Neural cell (in vitro differentiated cells): ENCODE measurements at places on chromosomes 1 and 21. TPM values are rescaled to one million over a fixed set of nuclear protein-coding genes. Genes with fewer than 3 reads are reported as not detected.

Gene LCE6A
- not detected in 2 replicates for polyA plus RNA-seq

Gene NBPF6
- polyA plus RNA-seq = not detected in 2 replicates

Gene LCE1F
- polyA plus RNA-seq = not detected in 2 replicates

Gene GJB3
- not detected in 2 replicates for polyA plus RNA-seq

Gene TPTE
- polyA plus RNA-seq = 0.24 TPM in 1 of 2 replicates, not detected in the other

Gene VWA1
- polyA plus RNA-seq = 0.88 and 1.4 TPM in 2 replicates

Gene NUF2
- 2.2 and 2.8 TPM in 2 replicates for polyA plus RNA-seq

Gene FAM151A
- not detected in 2 replicates for polyA plus RNA-seq

Gene FAM43B
- polyA plus RNA-seq = 0.52 and 1.3 TPM in 2 replicates

Gene C1orf185
- not detected in 2 replicates for polyA plus RNA-seq

Gene CD1B
- polyA plus RNA-seq = not detected in 2 replicates

Gene SPRR4
- polyA plus RNA-seq = not detected in 2 replicates

Gene LDLRAD2
- not detected in 2 replicates for polyA plus RNA-seq

Gene LCE1A
- not detected in 2 replicates for polyA plus RNA-seq

Gene SSBP3
- polyA plus RNA-seq = 77.4 and 97.8 TPM in 2 replicates

Gene FAM163A
- 0.14 and 0.21 TPM in 2 replicates for polyA plus RNA-seq

Gene CFAP74
- 0.22 TPM in 1 of 2 replicates, not detected in the other for polyA plus RNA-seq

Gene TNFRSF18
- not detected in 2 replicates for polyA plus RNA-seq

Gene LIPI
- polyA plus RNA-seq = not detected in 2 replicates

Gene DCLRE1B
- polyA plus RNA-seq = 7.3 and 8.7 TPM in 2 replicates

Gene MRAP
- not detected in 2 replicates for polyA plus RNA-seq

Gene S100A14
- polyA plus RNA-seq = not detected in 2 replicates

Gene NFIA
- polyA plus RNA-seq = 0.47 TPM in 1 of 2 replicates, not detected in the other

Gene NTMT2
- polyA plus RNA-seq = 0.27 and 0.44 TPM in 2 replicates

Gene TNFSF4
- 0.98 and 1.0 TPM in 2 replicates for polyA plus RNA-seq

Gene BTBD8
- 36.6 and 38.6 TPM in 2 replicates for polyA plus RNA-seq

Gene CATSPERE
- 5.6 and 6.7 TPM in 2 replicates for polyA plus RNA-seq

Gene SPOCD1
- not detected in 2 replicates for polyA plus RNA-seq

Gene A3GALT2
- 0.35 TPM in 1 of 2 replicates, not detected in the other for polyA plus RNA-seq

Gene GFI1
- polyA plus RNA-seq = not detected in 2 replicates

Gene EFNA1
- 0.50 TPM in 1 of 2 replicates, not detected in the other for polyA plus RNA-seq

Gene FCGR1A
- polyA plus RNA-seq = not detected in 2 replicates

Gene SLC41A1
- polyA plus RNA-seq = 3.4 and 4.2 TPM in 2 replicates

Gene TNFRSF25
- polyA plus RNA-seq = 52.2 and 68.5 TPM in 2 replicates

Gene KRTAP20-2
- polyA plus RNA-seq = not detected in 2 replicates

Gene S100A5
- polyA plus RNA-seq = not detected in 2 replicates

Gene IVL
- not detected in 2 replicates for polyA plus RNA-seq

Gene MAEL
- polyA plus RNA-seq = not detected in 2 replicates

Gene PTCH2
- 0.78 and 1.3 TPM in 2 replicates for polyA plus RNA-seq

Gene CD5L
- polyA plus RNA-seq = not detected in 2 replicates

Gene BEND5
- polyA plus RNA-seq = 58.6 and 64.9 TPM in 2 replicates

Gene KCNA3
- polyA plus RNA-seq = 5.4 and 5.6 TPM in 2 replicates

Gene IL19
- not detected in 2 replicates for polyA plus RNA-seq

Gene AIRE
- polyA plus RNA-seq = not detected in 2 replicates

Gene SV2A
- polyA plus RNA-seq = 78.1 and 95.3 TPM in 2 replicates

Gene TBX15
- 0.10 TPM in 1 of 2 replicates, not detected in the other for polyA plus RNA-seq

Gene RASAL2
- 73.0 and 73.3 TPM in 2 replicates for polyA plus RNA-seq

Gene SOX13
- polyA plus RNA-seq = 1.7 TPM in 2 replicates

Gene SCP2
- polyA plus RNA-seq = 165 and 182 TPM in 2 replicates

Gene LAX1
- not detected in 2 replicates for polyA plus RNA-seq

Gene IGSF21
- polyA plus RNA-seq = 2.2 and 2.4 TPM in 2 replicates

Gene GSTM3
- polyA plus RNA-seq = 150 and 195 TPM in 2 replicates

Gene SPRR1B
- polyA plus RNA-seq = not detected in 2 replicates

Gene LMNA
- polyA plus RNA-seq = 90.7 and 103 TPM in 2 replicates

Gene PLA2G2D
- polyA plus RNA-seq = not detected in 2 replicates

Gene MEX3A
- polyA plus RNA-seq = 39.8 and 44.4 TPM in 2 replicates

Gene MXRA8
- polyA plus RNA-seq = 0.92 and 1.7 TPM in 2 replicates

Gene FLG
- not detected in 2 replicates for polyA plus RNA-seq

Gene KCNH1
- 2.3 and 3.9 TPM in 2 replicates for polyA plus RNA-seq

Gene KIF17
- polyA plus RNA-seq = 8.7 and 10.0 TPM in 2 replicates
